ENCODE measurements at places on chromosomes 4 and X.
A peak's percentile ranks its signal among the peaks of the same experiment; 100 is the strongest.

DNA sequence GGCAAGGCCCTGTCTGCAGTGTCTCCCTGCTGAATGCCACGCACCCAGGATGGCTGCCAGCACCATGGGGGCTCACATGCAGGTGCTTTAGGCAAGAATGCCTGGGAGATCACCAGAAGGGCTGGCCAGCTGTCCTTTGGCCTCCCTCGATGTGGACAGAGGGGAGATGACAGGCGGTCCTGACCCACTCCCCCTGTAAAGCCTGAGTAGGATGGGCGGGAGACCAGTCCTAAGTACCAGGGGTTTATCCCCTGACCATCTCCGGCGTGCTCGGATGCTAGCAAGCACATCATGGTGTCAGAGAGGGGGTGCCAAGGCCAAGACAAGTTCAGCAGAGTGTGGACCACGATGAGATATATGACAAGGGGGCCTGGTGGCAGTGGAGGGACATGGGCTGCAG, 5.3 kb downstream of the PDZD4 start:
- DNase-seq, result no peak

DNA sequence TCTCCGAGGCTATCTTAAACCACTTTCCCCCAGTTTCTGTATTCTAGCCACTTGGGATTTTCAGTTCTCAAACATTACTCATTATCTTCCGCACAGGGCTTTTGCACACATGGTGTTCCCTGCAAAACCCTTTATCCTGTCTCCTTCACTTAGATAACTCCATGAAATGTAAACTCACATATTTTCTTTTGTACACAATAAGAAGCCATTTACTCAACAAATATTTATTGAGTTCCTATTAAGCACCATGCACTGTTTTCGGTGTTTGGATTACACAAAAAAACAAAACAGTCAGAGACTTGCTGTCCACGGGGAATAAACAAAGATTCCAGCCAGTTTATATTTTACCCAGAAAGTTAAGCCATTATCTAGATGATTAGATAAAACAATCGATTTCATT, 42.5 kb upstream of the UNC5C start:
- no peak for DNase-seq

- no peak for DNase-seq
Observed at GRCh38 chr4:48585401-48585800, 95.3 kb downstream of the ZAR1 start.

DNA sequence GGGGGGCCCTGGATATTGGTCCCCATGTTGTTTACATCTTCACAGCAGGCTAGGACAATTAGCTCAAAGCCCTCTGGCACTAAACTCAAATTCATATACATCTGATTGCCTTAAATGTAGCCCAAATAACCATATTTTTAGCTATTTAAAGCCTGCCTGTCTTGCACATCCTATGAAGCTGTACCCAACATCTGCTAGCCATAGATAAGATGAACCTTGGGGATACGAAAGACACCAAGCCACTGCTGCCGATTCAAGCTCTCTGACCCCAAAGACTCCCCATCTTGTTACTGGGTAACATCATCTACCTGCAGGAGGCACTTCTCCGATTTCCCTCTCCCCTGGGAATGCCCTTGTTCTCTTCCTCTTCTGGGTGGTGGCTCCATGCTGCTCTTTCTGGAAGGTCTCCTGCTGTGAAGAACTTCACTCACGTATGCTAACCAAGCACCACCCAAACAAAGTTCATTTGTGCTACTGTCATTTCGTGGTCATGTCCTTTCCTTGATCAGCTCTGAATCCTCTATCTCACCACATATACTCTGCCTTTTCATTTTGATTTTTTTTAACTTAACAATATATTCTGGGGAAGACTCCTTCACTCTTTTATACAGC, 107.7 kb upstream of the ATXN3L start:
- DNase-seq, result no peak

- DNase-seq, result no peak
Observed at GRCh38 chr4:12791536-12791935, 692.6 kb downstream of the RAB28 start.

GRCh38 chr4:81471588-81472280, at the start of gene RASGEF1B:
TSS of gene RASGEF1B (minus strand) at chr4:81471907. CDS start at chr4:81459508, 12,399 bp downstream.
- DNase-seq, result peak; percentile 79

DNA sequence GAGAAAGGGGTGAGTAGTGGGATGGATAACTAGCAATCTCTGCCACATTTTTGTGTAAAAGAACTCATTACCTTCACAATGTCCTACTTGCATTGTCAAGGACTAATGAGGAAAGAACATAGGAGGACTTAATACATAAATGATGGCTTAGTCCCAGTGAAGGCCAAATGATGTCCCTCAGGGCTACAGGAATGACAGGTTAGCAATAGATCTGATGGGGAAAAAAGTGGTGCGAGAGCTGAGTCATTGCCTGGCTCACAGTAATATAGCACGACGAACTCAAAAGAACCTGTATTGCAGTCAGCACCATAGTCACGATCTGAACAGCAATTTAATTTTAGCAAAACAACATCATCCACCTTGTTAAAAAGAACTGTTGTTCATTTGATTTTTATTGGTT, 70.9 kb upstream of the ARHGAP36 start:
- no peak for DNase-seq

- no peak for DNase-seq
Observed at GRCh38 chr4:118983293-118983692, 94.6 kb downstream of the SYNPO2 start.

DNA sequence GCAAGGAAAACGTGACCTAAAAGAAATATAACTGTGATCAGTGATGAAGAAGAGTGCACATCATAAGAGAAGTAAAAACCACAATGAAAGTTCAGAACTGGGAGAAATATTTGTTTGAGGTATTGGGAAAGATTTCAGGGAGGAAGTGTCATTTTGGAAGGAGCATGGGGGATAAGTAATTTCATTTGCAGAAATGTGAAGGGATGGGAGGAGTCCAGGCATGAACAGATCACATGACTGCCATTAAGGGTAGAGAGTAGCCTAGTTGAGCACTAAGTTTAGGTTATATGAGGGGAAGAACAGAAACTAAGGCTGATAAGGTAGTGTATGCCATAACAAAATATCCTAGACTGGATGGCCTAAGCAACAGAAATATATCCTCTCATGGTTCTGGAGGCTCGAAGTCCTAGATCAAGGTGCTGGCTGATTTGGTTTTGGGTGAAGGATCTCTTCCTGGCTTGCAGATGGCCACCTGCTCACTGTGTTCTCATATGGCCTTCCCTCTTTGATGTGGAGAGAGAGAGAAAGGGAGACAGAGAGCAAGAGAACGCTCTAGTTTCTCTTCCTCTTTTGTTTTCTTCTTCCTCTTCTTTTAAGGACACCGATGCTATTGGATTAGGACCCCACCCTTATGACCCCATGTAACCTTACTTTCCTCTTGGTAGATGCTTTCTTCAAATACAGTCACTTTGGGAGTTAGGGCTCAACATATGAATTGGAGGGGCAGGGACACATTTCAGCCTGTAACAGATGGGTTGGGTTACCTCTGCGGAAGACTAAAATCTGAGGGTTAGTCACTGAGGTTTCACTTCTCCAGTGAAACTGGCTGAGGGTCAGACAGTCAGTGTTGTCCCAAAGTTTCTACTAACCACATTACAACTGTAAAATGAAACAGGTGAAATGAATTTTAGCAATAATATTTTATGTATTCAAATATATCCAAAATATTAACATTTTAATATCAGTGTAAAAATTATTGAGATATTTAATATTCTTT, 77.9 kb downstream of the EGF start:
- no peak for DNase-seq

DNA sequence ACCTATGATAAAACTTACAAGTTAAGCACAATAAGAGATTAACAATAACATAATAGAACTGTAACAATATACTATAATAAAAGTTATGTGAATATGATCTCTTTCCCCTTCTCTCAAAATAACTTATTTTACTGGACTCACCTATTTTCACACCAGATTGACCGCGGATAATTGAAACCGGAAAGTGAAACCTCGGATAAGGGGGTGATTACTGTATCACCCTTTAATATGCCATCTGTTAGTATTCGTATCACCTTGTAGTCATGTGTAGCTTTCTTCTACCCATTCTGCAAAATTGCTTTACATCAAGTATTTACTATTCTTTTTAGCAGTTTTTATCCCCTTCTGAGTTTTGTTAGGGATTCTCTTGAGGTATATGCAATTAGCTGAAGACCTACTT, 1.8 kb downstream of the SPCS3 start:
- DNase-seq, result no peak

- no peak for DNase-seq
Observed at GRCh38 chr4:139890816-139891215, 225.2 kb downstream of the MGST2 start.

GRCh38 chr4:128427832-128428366, 140.3 kb upstream of the PGRMC2 start:
- DNase-seq, result peak; percentile 42

Measured in breast epithelium (tissue), 4 donors.